Stimulated activated CD4-positive, alpha-beta T cell treated with anti-CD3 and anti-CD28 coated beads, Interleukin-15, amount 100 ng/mL, for 48 hours (primary cell): ENCODE measurements at places on chromosomes 4 and X.

DNA sequence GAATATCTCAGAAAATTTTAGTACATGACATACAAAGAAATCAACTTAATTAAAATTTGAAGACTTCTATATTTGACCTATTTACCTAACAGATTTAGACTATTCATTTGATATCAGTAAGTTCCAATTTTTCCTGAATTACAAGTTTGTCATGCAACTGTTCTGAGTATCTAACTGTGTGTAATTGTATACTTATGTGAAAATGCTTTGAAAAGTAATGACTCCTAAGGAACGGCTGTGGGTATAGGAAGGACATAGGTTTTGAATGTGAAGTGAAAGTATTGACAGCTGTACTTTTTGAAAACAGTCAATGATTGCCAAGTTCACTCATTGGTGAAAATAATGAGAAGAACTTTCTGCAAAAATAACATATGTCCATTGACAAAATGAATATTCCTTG is 2.9 kb downstream of the GRIA2 start:
- DNase-seq, result no peak

DNA sequence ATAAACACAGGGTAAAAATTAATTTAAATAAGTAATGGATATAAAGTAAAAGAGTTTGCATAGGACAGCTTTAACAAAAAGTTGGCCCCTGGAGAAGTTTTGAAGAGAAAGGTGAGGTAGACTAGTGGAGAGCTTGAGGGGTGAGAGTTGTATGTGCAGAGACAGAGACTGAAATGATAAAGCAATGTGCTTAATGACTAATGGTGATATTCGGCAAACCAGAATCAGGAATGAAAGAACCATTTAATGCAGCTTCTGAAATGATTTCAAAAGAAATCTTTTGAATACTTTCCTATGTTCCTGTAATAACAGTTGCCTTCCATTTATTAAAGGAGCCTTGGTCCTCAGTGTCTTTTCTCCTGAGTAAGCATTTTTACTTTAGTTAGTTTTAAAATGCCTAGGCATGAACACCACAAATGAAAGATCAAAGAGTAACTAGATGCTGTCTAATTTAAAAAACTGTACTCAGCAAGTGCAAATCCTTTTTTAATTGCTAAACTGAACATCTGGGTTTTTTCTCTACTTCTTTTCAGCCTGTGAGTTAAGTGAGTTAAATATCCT is 28.5 kb downstream of the CAMK2D start:
- DNase-seq, result no peak

DNA sequence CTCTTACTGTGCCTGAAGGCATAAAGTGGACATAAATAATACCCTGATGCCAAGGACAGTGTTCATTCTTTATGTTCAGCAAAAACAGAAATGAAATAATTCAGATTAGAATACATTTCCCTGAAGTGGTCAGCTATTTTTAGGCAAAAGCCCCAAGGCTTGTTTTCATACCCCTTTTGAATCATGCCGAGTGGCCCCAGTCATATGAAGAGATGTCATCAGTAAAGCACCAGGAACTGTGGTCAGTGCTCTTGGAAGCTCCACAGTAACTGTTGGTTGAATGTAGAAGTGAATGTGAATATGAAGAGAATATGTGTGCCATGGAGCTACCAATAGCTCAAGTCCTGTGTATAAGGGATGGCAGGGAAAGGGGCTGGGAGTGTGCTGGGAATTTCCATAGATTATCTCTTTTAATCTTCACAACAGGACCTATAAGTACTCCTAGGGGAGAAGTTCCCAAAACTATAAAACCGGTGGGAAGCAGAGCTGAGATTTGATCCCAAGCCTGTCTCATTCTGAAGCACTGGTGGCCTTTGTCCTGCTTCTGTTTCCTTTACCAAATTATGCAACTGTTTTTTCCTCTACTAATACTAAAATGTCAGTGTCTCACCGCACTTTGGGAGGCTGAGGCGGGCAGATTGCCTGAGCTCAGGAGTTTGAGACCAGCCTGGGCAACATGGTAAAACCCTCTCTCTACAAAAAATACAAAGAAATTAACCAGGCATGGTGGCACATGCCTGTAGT is 52.6 kb downstream of the FNIP2 start:
- no peak for DNase-seq

DNA sequence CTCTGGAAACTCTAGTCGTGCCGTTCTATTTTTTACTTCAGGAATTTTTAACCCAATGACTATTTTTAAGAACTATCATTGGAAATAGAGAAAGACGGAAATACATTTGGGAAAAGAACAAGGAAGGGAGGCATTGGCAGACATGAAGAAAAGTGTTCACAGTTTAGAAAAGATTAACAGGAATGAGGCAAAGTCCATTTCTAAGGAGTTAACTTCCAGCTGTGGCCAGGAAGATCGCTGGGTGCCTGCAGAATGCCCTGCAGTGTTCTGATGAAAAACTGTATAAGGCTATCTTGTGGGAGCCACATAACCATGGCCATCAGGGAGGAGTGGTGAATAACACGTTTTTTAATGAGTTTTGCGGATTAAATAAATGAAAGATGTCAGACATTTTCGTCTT is 150.6 kb upstream of the VCX3A start:
- no peak for DNase-seq

- DNase-seq, result no peak
Observed at GRCh38 chrX:14359727-14360126, 169.6 kb upstream of the GLRA2 start.

DNA sequence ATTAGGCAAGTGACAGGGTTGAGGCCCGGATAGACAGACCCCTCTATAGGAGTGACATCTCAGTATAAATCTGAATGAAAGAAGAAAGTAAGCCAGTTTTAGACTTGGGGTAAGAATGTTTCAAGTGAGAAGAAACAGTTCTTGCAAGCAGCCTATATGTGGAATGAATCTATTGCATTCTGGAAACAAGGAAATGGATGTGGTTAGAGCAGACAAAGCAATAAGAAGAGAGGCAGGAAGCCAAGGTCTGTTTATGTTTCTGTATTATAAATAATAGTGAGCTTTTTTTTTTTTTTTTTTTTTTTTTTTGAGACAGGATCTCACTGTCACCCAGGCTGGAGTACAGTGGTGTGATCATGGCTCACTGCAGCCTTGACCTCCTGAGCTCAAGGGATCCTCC is 255.8 kb downstream of the UNC5C start:
- no peak for DNase-seq

GRCh38 chrX:20523626-20524312 is 257.1 kb upstream of the RPS6KA3 start:
- DNase-seq, result no peak

GRCh38 chr4:22778547-22779163 is 85.9 kb downstream of the GBA3 start:
- DNase-seq, result no peak

DNA sequence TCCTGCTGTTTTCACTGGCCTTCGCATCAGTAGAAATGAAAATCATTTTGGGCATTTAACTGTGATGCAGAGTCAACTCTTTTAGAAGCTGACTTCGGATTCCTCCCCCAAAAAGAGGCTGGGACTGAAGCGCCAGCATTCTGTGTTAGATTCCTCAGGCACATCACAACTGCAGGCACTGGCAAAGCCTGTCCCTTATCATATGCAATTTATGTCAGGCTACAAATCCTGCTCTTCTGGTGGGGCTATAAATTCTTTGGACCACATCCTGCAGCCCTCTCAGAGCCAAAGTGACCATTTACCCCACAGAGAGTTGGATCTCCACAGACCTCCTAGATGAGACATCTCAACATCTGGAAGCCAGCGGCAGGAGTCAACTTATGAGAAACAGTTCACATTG is 138.4 kb downstream of the CBR4 start:
- DNase-seq, result no peak

DNA sequence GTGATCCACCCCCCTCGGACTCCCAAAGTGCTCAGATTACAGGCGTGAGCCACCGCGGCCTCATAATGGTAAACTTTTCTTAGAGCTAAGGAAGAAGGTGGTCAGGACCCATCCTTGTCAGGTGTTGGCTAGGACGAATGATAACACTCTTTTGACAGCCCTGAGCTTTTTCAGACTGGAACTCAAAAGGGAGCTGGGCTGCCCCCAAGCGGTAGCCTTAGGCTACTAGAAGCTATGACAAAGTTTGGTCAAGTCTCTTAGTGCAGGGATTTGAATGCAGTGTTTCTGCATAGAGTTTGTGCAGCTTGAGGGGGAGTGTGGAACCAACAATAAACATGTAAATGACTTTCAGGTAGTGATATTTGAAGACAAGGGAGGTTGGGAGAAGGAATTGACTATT is 11.8 kb upstream of the HSD17B10 start:
- DNase-seq, result peak; percentile 47

DNA sequence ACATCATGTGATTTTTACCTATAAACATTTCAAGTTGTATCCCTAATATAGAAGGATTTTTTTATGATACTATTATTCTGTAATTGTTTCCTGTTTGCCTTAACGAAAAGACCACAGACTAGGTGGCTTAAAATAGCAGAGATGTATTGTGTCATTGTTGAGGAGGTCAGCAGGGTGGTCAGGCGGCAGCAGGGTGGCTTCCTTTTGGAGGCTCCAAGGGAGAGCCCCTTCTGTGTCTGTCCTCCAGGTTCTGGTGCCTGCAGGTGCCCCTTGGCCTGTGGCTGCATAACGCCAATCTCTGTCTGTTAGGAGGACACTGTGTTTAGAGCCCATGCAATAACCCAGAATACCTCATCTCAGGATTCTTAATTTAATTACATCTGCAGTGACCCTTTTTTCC is 118.1 kb downstream of the TBL1X start:
- no peak for DNase-seq
